ENCODE measurements at places on chromosomes 7 and 10.

- no peak for DNase-seq
Measured at GRCh38 chr7:85095366-85095765, 91.5 kb downstream of the SEMA3D start.

DNA sequence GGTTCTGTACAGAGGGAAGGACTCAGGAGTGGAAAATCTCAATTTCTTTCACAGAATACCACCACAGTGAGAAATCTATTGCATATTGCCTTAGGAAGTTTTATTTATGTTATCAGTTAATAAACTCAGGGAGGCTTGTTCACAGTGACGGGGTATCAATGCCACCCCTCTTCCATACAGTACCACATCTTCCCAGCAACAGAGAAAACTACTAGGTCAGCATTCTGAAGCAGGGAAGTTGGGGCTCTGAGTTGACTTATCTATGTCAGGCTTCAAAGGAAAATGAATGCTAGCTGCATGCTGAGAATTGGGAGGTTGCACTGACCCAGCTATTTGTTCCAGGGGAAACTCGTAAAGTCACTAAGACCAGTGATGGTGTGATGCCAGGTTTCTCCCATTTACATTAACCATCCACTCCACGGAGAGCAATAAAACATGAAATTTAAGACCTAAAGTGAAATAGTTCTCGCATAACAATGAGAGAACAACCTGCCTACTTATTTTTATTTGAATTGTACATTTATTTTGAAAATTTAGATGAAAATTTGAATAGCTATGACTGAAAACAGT, 266.7 kb downstream of the RNLS start:
- no peak for DNase-seq

DNA sequence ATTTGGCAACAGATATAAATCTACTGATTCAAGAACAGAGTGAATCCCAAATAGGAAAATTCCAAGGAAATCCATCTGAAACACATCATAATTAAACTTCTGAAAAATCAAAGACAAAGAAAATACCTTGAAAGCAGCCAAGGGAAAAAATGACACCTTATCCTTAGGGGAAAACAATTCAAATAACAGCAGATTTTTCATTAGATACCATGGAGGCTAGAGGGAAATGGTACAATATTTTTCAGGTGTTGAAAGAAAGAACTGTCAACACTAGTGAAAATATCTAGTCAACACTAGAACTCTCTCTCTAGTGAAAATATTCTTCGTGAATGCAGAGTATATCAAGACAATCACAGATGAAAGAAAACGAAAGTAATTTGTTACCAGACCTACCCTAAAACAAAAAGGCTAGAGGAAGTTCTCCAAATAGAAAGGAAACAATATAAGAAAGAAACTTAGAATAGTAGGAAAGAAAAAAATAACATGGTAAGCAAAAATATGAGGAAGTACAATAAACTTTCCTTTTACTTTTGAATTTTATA, 5.7 kb upstream of the FAM241B start:
- DNase-seq = no peak

DNA sequence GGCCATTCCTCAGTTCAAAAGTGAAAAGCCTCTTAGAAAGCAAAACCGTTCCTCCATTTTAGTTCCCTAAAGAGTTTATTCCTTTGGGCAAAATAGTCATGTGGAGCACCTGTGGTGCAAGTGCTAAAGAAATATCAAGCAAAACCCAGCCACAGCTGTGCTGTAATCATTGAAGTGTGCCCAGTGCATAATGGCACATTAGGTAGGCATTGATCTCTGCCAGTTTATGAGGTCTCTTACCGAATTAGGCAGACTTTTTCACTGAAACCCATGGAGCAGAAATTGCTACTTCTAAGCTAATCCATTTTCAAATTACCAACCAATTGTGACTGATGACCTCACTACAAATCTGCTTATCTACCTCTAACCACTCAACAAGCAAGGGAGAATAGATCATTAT, 97.2 kb upstream of the SEMA3A start:
- no peak for DNase-seq

DNA sequence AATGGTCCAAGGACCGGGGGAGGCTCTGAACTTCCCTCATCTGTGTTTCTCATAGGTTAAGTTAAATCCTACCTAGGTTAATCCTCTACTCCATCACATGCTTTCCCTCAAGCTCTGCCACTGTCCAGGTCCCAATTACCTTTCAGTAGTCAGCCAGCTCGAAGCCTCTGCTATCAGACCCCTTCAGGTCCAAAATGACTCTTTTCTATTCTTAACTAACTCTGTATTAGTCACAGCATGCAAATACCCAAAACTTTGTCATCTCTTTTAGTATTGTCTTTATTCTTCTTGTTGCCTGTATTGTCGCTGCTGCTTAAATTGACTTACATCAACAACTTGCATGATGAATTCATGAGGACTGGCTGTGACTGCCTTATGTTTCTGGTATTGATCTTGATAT, 15.3 kb downstream of the PPP1R17 start:
- DNase-seq = no peak

DNA sequence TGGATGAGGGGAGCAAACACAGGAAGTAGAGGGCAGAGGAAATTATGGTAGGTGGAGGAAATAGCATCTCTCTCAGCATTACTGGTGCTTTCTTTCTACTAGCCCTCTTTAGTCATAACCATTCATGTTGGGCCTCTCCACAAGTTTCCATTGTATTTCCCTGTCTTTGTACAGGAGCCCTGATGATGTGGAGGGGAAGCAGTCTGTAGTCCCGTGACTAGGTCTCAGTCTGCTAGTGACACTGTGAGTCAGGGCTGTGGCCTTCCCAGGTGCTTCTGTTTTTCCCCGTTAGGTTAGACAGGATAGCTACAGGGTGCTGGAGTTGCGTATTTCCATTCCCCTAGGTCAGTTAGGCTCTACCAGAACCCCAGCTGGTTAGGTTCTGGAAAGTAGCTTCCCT, 82.9 kb upstream of the NAMPT start:
- no peak for DNase-seq

DNA sequence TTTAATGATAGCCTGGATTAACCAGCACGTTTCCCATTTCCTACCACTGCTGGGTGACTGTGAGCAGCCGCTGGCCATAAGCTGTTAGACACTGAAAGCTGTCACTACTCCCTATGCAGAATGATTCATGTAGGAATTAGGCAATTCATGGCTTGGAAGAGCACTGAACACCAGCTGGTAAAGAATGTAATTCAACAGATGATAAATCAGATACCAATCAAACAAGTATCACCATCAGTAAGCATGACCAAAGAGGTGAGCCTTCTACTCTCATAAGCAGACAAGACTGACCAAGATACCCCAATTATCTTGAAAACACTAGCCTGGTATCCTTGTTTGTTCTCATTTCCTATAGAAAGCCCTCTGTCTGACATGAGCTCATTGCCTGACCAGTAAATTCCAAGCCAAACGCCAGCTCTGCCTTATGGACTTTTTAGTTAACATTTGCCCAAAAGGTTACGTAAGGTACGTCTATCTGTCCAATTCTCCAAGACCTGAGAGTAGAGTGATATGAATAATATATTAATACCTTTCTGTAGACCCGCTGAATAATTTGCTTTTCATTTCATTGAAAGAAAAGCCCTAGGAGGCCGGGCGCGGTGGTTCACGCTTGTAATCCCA, 127.7 kb downstream of the ELMO1 start:
- no peak for DNase-seq

- DNase-seq = no peak
Measured at GRCh38 chr7:135467207-135467711, 42.6 kb downstream of the CNOT4 start.

- no peak for DNase-seq
Measured at GRCh38 chr10:11435581-11435981, 175.9 kb downstream of the USP6NL start.

GRCh38 chr7:45657890-45658715, 83.9 kb downstream of the ADCY1 start:
- no peak for DNase-seq

GRCh38 chr10:47038881-47039561, 127.8 kb downstream of the PTPN20 start:
- DNase-seq = no peak

GRCh38 chr7:122532406-122533269, 166.3 kb downstream of the RNF133 start:
- no peak for DNase-seq

DNA sequence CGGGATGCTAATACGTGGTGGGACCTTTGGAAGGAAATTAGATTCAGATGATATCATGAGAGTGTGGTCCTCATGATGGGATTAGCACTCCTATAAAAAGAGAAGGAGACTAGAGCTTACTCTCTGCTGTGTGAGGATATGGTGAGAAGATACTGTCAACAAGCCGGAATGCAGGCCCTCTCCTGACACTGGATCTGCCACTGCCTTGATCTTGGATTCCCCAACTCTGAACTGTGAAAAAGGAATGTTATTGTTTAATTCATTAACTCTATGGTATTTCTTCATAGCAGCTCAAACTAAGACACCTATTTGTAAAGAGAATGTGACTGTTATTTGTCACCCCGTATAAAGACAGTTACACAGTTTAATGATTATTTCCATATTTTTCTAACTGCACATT, 1227.5 kb upstream of the C7orf33 start:
- no peak for DNase-seq

- no peak for DNase-seq
Measured at GRCh38 chr10:104084482-104085142, 1.1 kb downstream of the COL17A1 start.

DNA sequence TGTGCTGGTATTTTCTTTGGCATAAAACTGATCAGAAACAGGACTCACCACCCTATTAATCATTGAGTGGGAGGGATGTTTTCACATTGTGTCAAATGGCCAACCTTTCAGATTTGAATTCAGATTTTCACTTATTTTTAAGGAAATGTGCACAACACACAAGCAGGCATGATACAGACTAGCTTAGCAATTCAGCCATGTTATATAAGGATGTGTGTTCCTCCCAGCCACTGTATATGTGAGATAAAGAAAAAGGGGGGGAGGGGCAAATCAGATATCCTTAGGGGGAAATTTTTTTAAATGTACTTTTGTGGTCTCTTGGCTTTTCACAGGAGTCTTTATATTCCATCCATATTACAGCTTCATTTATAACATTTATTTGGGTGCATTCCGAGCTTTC, 3.1 kb downstream of the GAD2 start:
- no peak for DNase-seq

DNA sequence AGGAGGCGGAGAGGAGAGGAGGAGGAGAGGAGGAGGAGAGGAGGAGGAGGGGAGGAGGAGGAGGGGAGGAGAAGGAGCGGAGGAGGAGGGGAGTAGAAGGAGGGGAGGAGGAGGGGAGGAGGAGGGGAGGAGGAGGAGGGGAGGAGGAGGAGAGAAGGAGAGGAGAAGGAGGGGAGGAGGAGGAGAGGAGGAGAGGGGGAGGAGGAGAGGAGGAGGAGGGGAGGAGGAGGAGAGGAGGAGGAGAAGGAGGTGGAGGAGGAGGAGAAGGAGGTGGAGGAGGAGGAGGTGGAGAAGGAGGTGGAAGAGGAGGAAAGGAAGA, 15.5 kb upstream of the CRCP start:
- DNase-seq = no peak

DNA sequence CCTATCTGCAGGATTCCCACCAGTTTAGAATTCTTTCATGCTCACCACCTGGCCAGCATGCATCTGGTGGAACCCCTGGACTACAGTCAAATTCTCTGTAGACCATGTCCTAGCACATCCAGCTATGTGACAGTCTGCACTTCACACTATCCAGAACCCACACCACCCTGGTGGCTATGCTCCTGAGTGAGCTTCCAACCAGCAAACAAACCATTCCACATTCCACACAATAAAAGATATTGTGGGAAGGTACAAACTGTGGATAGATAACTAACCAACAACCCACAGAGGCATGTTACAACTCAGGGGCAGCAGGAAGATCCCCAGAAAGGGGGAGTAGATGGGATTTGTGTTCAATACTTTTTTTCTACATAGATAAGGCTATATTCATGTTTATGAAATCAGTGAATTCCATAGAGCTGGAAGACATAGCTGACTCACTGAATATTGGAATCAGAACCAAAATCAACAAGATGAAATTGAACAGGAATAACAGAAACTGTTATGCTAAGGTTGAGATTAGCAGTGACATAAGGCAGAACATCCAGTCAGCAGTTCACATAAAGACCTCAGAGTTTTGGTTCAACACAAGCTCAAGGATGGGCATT, 72.5 kb downstream of the LRRC17 start:
- DNase-seq = no peak

GRCh38 chr7:41788556-41788955, 85.7 kb upstream of the INHBA start:
- no peak for DNase-seq

DNA sequence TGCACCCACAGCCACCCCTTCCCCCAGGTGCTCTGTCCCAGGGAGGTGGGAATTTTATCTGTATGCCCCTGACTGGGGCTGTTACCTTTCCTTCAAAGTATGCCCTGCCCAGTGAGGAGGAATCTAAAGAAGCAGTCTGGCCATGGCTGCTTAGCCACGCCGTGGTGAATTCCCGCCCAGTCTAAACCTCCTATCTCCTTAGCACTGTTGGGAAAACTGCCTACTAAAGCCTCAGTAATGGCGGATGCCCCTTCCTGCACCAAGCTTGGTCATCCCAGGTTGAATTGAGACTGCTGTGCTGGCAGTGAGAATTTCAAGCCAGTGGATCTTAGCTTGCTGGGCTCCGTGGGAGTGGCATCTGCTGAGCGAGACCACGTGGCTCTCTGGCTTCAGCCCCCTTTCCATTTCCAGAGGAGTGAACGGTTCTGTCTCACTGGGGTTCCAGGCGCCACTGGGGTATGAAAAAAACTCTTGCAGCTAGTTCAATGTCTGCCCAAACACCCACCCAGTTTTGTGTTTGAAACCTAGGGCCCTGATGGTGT, 87.2 kb downstream of the ABCC2 start:
- DNase-seq = no peak

DNA sequence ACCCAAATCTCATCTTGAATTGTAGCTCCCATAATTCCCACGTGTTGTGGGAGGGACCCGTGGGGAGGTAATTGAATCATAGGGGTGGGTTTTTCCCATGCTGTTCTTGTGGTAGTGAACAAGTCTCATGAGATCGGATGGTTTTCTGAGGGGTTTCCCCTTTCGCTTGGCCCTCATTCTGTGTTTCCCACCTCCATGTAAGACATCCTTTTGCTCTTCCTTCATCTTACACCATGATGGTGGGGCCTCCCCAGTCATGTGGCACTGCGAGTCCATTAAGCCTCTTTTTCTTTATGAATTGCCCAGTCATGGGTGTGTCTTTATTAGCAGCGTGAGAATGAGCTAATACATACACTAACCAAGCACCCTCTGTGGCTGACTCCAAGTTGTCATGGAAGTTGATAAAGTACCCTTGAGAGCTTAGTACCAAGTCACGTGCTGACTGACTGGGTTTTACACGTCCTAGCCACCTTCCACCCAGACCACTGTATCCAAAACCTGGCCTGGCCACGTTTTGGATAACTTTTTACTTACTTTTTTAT, 614.4 kb downstream of the SDK1 start:
- no peak for DNase-seq

DNA sequence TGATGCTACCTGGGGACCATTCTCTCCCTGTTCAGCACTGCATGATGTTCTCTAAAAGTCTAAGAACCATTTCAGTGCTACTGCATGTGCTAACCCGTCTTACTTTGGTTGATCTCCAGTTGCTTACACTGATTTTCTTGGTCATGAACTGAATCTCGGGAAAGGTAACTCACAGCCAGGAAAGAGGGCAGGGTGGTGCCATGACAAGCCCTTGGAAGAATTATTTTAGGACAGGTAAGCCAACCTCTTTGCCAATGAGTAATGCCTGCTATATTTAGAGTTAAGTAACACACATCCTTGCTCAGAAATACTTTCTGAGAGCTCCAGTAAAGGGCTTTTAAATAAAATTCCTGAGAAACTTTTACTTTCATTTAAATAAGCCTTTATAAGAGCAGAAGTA, 126.7 kb downstream of the ARL4A start:
- no peak for DNase-seq
